ENCODE measurements at places on chromosomes 4 and X.
A peak's percentile ranks its signal among the peaks of the same experiment; 100 is the strongest.

DNA sequence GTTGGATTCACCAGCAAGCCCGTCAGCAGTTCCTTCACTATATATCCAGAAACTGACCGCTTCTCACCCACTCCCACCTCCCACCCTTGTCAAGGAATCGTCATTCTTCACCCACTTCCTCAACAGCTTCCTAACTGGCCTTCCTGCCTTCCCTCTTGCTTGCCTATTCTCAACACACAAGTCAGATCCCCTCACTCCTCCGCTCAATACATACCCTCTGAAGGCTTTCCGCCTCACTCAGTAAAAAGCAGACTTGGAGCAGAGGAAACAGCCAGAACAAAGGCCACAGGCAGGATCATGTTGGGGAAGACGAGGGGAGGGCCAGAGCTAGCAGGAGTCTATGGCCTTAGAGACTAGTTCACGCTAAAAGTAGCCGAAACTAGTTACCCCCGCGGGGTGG, 23.7 kb downstream of the RWDD4 start:
- no peak for DNase-seq

DNA sequence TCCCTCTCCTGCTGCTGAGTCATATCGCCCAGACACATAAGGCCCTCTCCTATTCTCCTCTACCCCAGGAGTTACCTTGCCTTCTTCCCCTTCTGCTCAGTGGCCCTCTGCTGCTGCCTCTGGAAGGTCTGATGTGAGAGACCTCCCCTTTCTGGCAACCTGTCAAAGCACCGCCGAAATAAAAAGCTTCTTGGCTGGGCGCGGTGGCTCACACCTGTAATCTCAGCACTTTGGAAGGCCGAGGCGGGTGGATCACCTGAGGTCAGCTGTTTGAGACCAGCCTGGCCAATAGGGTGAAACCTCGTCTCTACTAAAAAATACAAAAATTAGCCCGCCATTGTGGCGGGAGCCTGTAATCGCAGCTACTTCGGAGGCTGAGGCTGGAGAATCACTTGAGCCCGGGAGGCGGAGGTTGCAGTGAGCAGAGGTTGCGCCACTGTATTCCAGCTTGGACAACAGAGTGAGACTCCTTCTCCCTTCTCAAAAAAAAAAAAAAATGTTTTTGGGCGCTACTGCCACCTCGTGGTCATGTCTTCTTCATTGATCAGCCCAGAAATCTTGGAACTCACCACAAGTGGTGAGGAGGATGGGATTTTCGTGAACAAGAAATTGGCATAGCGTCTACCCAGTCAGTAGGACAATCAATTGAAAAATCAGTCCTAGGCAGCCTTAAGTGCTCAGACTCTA, 8.6 kb upstream of the ZXDA start:
- peak; percentile 51 for DNase-seq

DNA sequence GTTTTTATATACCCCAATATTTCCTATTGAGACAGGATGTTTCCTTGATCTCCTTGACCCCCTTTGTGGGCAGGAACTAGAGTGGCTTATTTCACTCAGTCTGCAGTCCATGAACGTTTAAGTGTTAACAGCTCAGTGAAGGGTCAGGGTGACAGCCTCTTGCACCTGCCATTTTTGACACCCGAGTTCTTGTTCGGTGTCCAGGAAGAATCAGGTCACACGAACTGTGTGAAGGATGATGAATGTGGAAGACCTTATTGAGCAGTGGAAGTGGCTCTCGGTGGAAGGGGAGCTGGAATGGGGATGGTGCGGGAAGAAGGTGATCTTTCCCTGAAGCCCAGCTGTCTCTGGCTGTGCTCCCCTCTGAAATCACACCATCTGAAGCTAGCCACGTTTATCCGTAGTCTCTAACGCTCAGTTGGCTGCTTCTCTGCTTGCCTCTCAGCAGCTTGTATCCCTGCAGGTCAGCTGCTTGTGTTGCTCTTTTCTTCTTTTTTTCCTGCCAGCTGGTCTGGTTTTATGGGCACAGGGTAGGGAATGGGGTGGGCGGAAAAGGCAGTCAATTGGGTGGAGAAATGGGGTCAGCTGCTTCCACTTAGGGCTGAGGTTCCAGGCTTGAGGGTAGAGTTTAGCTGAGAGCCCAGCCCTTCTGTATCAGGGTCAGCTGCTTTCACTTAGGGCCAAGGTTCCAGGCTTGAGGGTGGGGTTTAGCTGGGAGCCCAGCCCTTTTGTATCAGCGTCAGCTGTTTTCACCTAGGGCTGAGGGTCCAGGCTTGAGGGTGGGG, 29.0 kb upstream of the CCNG2 start:
- no peak for DNase-seq

GRCh38 chr4:13903901-13904300, 276.4 kb upstream of the BOD1L1 start:
- no peak for DNase-seq

DNA sequence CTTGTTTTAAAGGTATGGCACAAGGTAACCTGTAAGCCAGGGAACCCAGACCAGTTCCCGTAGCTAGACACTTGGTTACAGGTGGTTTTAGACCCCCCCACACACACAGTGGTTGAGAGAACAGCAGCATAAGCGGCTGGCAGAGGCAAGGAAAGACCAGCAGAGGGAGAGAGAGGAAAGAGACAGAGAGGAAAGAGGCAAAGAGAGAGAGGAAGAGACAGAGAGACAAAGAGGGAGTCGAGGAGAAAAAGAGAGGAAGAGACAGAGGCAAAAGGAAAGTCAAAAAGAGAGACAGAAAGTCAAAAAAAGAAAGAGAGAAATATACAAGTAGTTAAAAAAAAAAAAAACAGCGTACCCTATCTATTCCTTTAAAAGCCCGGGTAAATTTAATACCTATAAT, 19.5 kb upstream of the PCSK1N start:
- no peak for DNase-seq

DNA sequence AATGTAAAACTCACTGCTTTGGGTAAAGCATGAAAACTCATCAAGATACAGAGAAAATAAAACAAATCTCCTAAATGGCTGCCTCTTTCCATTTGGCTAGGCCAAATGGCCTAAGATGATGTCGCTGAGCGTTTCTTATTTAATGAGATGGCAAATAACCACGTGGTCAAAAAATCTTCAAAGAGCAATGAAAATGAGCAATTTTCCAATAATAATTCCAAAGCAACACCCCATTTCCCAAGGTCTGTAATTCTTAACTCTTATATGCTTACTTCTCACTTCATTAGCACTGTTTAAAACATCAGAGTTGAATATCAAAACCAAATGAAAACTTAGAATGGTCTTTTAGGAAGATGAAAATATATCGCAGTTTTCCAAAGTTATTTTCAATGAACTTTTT, 222.3 kb upstream of the MID1 start:
- no peak for DNase-seq

DNA sequence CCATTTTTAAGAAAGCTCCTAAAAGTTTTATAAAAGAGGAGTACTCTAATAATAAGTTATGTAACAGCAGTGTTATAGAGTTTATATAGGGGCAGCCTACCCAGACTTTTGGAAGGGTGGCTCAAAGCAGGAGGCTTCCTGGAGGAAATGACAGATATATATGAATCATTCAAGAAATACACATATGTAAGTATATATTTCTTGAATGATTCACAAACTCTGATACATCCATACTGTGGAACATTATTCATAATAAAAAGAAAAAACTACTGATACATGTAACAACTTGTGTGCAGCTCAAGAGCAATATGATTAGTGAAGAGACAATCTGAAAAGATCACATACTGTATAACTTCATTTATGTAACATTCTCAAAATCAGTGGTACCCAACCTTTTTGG, 166.2 kb downstream of the WDFY3 start:
- no peak for DNase-seq

GRCh38 chr4:161540265-161540664, 623.5 kb downstream of the FSTL5 start:
- DNase-seq, result no peak

- no peak for DNase-seq
These were observed 305.2 kb upstream of the ARSJ start for GRCh38 chr4:114284629-114285028.
